ENCODE measurements at places on chromosomes 6 and 20.
A peak's percentile ranks its signal among the peaks of the same experiment; 100 is the strongest.

GRCh38 chr6:85078058-85078457 lies 313.7 kb upstream of the TBX18 start:
- DNase-seq: no peak

DNA sequence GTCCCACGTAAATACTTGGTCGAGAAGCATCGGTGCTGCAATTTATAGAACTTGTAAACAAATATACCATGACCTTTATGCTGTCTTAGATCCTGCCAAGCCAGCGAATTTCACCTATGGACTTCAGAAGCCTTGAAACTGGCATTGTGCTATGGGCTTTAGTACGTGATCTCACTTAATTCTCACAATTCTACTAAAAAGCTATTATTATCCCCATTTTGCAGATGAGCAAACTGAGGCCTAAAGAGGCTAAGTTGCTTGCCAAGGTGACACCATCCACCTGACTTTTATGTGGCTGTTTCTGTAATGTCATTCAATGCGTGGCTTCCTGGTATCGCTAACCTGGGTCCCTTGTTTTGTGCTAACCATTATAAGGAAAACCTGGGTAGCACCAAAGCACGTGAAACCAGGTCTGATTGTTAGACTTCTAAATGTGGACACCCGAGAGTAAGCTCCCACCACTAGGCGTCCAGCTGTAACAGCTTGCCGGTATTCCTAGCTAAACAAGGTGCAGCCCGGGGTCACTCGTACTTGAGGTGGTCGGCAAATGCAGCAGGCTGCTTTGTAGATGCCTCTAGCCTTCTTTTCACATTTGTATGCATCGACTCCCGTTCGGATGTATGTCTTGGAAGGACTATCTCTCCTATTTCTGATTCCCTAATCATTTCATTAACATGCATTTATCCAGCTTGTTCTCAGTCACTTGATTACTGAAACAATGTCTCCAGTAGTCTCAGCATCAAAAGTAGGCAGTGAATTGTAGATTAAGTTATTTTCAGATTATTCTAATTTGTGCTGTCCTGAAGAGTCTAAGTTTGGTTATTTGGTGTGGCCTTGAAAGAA lies 1.1 kb downstream of the SYNJ2 start:
- no peak for DNase-seq

DNA sequence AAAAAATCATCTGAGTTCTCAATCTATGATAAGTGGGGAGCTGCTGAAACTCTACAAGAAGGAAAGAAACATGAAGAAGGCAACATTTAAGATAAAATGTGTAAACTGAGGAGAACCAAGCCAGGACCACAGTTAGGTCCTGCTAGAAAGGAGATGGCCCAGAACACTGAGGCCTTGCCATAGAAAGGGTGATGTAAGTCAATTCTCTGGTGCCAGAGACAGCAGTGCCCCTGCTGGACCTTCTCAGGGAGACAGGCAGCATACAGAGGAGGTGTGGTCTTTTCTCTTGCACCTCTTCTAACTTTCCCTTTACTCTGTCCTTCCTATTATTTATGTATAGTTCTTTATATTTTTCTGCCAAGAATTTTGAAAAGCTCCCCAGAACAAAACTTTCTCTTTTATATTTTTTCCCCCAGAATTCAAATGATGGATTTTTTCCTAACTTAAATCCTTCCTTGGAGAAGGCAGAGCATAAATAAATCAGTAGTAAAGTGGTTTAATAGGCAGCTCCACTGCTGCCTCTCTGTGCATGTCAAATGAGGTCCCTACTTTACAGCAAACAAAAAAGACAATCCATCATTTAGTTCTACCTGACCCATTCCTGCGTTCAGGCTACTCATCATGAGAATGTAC lies 9.0 kb downstream of the UQCC2 start:
- peak; percentile 36 for DNase-seq

DNA sequence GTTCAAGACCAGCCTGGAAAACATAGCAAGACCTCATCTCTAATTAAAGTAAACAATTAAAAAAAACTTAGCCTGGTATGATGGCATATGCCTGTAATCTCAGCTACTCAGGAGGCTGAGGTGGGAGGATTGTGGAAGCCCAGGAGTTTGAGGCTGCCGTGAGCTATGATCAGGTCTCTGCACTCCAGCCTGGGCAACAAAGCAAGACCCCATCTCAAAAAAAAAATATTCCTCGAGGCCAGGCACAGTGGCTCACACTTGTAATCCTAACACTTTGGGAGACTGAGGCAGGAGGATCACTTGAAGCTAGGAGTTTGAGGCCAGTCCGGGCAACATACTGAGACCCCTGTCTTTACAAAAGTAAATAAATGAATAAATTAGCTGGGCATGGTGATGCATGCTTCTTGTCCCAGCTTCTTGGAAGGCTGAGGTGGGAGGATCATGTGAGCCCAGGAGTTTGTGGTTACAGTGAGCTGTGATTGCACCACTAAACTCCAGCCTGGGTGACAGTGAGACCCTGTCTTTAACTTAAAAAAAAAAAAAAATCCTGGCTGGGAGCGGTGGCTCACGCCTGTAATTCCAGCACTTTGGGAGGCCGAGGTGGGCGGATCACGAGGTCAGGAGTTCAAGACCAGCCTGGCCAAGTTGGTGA lies 9.3 kb upstream of the C2 start:
- no peak for DNase-seq

DNA sequence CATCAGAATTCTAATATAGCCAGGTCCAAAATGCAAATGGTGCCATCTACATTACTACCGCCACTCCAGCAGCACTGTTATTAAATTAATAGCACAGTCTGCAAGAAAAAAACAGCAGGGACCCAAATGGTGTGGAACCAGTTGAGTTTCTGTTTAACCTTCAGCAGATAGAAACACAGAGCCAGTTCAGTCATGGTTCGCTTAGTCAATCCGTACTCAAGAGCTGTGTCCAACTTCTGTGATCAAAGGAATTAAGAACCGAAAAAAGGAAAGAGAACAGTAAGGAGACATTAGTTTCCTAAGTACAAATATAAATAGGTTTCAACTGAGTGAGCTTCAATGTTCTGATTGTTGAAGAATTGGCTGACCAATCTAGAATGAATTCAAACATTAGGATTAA lies 107.7 kb downstream of the TRDN start:
- no peak for DNase-seq

GRCh38 chr20:51705400-51705799 lies 62.8 kb downstream of the ATP9A start:
- DNase-seq: no peak

DNA sequence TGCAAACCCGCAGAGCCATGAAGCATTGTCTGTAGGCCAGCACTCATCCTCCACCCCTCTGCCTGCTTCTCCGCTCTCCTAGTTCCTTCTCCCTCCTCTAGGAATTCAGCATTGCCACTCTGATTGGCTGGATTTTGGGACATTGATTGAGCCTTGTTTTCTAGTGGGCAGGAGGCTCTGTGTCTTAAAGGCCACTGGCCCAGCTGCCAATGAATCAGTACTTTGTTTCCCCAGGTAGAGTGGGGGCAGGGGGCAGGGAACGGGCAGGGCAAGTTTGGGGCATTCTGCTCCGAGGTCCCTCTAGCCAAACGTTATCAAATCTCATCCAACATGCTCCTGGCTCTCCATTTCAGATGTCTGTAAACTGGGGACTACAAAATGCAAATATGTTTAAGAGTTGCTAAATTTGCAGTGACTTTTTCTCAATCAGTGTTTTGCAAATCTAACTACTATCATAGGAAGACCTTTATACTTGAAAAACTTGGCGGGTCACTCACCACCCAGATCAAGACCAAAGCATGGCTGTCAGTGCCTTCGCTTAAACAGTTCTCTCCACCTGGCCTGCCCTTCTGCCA lies 10.4 kb upstream of the BPI start:
- no peak for DNase-seq

DNA sequence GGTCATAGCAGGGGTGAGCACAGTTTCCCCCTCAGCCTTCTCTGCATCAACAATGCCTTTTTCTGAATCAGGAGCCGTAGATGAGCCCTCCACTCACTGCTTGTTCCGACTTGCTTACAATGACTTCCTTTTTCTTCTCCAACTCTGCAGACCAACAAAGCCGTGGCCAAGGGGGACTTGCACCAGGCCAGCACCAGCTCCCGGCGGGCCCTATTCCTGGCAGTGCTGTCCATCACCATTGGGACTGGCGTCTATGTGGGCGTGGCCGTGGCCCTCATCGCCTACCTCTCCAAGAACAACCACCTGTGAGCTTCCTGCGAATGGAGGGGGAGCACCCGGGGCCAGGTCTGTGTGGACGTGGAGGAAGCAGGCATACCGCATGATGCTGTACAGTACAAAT lies 195.8 kb downstream of the SYNDIG1 start:
- DNase-seq: no peak

GRCh38 chr20:20334489-20334888 lies 33.4 kb upstream of the INSM1 start:
- DNase-seq: no peak

GRCh38 chr6:109237986-109238329 lies 142.7 kb downstream of the CEP57L1 start:
- no peak for DNase-seq

DNA sequence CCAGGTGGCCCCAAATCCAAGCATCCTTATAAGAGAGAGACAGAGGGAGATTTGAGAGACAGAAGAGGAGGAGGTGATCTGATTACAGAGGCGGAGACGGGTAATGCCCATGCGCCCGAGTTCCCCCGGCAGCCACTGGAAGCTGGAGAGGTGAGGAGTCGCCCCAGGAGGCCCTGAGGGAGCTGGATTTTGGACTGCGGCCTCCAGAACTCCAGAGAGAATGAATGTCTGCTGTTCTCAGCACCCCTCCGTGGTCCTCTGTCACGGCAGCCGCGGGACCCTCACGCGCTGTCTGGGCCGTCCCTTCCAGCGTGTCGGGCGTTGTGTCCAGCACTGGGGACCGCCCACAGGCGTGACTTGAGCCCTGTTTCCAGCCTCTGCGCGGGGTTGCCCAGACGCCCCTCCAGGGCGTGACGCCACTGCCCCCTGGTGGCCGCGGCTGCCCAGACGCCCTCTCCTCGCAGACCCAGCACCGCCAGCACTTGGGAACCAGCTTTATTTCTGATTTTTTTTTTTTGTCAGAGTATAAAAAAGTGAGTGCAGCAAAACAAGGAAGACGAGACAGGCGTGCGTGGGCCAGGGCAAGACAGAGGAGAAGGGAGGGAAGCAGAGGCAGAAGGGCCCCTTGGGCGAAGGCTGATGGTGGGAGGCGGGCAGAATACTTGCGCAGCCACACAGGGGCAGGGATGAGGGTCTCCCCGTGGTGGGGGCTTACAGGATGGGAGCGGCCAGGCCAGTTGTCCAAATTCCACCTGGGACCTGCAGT lies 4.1 kb upstream of the ZNF512B start:
- DNase-seq: peak; percentile 69

- no peak for DNase-seq
Observed at GRCh38 chr6:152160346-152160745, 352.9 kb downstream of the ESR1 start.

DNA sequence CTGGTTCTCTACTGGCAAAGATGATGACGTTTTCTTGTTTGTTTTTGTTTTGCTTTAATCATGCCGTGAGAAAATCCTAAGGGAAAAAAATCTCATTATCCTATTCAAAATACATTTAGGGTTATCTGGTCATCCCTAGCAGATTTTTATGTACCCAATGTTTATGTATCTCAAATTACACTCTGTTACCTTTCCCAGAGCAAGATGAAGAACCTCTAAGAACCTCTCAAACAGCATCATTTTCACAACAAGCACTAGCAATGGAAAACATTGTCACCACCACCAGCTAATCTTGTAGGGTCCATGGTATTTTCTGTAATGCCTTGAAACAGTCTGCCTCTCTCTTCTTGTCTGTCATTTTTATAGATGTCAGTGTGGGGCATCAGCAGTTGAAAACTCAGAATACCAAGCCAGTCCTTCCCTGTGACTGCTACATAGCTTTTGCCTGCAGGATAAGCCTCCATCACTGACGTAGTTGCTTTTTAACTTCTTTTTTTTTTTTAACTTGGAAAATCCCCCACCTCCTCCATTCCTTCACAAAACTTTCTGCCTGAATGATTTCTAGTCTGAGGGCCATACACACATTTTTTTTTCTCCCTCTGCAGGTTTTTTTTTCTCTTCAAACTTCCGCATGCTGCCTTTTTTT lies 2.4 kb upstream of the SNAP25 start:
- no peak for DNase-seq

GRCh38 chr6:152572338-152573088 lies 64.6 kb downstream of the SYNE1 start:
- DNase-seq: no peak

GRCh38 chr6:62280099-62280498 lies 5.9 kb downstream of the KHDRBS2 start:
- no peak for DNase-seq

Data from hippocampal formation (tissue), 2 donors.